ENCODE measurements at places on chromosomes 11 and 22.

- DNase-seq: no peak
These were observed 189.8 kb upstream of the PITPNB start for GRCh38 chr22:28108851-28109250.

GRCh38 chr22:38415561-38416321 is 39.3 kb downstream of the KCNJ4 start:
- DNase-seq: no peak

DNA sequence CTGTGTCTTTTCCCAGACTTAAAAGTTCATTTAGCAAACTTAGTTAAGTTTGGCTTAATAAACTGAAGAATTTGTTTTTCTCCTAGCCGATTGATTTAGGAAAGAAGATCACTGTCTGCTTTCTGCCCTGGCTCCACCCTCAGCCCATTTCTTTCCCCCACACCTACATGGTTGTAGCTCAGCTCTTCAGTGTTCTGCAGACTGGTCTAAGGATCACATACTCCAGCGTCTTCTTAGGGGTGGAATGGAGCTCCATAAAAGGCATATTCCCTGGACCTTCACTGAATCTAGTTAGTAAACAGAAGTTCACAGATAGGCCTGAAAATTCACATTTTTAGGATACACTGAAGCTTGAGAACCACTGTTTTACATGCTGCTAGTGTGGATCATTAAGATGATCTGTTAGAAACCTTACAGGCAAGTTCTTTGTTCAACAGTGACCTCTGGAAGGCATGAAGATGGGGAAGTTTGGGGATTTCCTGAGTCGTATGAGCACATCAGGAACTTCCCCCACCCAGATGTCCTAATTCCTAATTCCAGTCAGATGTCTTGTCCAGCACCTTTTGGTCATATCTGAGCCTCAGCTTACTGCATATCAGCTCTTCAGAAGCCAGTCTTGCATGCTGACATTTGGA is 16.8 kb downstream of the PIWIL4 start:
- no peak for DNase-seq

DNA sequence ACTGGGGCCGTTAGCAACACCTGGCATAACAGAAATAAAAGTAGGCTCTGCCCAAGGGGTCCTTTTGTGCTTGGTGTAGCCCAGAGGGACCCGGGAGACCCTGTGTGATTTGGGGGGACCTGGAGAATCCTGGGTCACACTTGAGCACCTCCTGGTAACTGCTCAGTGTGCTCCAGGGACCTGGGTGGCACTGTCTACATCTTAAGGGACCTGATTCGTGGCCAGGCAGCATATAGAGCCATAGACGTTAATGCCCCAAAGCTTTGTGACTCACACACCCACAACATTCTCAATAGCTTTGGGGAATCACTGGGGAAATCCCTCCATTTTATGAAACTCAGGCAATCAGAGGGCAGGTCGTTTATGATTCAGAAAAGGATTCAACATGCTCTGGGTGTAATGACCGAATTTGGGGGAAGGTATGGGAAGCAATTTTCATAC is 3.6 kb upstream of the IGF2 start:
- DNase-seq: no peak

DNA sequence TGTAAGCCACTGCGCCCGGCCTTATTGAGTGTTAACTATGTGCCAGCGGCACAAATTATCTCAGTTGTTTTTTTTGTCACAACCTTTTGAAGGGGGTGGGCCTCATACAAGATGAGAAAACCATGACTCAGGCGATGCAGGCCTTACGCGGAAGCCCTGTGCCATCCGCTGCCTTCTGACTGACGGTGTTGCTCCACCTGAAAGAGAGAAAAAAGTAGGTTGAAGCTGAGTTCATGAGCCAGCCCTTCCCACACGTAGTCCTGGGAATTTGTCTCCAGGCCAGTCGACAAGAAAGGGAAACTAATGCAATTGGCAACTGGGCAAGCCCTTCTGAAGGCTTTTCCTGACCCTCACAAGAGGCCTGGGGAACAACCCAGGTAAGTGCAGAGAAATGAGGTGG is 96.9 kb upstream of the CRYBB3 start:
- DNase-seq: no peak

DNA sequence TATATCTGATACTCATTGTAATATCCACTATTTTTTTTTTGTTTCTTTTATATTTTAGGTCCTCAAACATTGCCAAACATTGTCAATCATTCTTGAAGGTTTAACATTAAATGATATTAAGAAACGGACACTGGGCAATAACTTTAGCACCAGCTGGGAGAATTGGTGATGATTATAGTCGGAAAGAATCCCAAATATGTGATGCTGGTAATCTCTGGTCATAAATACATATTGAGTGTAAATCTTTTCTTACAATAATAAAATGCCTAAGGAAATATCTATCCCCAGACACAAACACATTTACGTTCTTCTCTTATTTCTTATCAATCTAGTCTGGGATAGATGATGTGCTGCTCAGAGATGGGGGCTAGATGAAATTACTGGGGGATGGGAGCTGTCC is 25.2 kb downstream of the OR51E2 start:
- DNase-seq: no peak

DNA sequence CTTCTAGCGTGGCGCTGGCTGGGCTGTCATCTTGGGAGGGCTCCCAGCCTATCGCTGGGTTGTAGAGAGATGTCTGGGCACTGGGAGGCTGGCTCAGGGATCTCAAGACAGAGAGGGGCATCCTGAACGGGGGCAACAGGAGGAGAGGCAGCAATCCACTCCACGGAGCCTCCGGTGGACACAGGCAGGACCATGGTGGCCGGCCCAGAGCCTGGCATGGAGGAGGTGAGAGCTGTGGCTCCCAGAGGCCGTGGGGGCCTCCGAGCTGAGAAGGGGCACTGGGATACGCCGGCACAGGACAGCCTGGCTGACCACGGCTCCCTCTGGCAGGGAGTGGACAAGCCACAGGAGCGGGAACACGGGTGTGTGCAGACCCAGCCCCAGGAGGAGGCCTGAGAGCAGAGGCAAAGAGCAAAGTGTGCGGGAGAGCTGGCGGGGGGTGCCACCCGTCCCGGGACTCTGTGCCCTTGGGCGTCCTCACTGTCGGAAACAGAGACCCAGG is 9.1 kb downstream of the MRGPRF start:
- no peak for DNase-seq

DNA sequence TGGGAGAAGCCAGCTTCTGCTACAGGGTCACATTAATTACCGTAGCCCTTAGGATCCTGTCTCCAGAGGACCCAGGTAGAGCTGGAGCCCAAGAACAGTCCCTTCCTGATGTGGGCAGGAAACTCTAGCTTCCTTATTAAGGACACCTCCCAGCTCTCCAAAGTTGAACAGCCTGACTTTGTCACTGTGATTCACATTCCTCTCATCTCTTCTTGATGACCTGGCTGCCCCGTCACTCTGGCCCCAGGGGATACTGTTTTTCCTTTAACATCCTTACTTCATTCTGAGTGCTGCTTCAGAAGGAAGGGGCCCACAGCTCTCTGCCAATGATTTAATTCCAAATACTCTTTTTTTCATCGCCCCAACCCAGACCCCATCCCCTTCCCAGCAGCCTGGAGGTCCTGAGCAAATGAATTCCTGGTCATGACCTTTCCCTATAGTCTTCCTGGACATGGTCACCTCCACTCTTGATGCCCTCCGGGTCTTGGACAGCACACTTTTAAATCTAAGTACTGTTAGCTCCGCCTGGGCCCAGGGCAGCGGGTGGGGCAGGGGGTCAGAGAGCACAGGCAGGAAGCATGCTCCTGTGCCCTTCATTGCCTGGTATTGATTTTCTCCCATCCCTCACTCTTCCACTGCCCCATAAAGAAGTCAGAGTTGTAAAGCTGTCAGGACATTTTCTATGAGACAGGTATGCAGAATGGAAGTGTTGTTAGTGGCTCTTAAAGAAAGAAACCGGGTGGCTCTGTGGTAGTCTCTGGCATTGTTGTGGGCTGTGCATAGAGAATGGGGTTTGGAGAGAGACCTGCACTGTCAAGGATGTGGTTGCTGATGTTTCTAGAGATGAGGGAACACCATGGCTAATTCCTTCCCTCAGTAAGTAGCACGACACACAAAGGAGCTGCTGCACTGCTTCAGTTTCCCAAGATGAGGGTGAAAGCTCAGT is 22.3 kb upstream of the SPON1 start:
- no peak for DNase-seq

GRCh38 chr11:117819096-117820040 is 5.2 kb downstream of the FXYD2 start:
- DNase-seq: peak; percentile 66

Measured in forelimb muscle (tissue), 1 donor.